ENCODE measurements at places on chromosomes 12 and 14.
A peak's percentile ranks its signal among the peaks of the same experiment; 100 is the strongest.

DNA sequence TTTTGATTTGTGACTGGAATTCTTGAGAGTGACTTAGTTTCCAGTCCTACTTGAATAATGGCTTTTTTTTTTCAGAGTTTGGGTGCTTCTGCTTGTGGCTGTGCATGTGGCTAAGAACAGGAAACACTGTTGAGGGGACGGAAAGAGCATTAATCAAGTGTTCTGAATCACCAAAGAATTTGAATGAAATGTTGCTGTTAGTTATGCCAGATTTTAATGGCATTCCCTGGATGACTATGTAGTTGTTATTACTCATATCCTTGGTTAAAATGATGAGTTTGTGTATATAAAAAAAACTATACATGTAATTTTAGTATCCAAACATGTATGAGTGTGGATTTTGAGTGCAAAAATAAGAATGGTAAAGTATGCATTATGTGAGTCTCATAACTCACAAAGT is 347.9 kb downstream of the BCAT1 start:
- DNase-seq: peak; percentile 57

DNA sequence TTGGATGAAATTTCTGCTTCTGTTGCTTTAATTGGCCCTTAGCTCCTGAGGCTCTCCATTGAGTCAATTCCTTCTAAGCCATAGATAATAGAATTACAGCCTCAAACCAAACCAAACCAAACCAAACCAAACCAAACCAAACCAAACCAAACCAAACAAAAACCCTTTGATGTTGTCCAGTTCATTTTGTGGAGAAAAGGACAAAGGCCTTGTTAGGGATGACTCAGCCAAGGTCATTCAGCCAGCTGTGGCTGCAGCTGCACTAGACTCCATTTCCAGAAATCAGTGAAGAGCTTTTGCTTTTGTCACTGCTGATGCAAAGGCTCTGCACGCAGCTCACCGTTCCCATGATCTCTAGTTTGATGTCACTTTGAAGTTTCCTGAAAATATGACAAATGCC is 82.2 kb upstream of the RMST start:
- DNase-seq: no peak

GRCh38 chr12:15417691-15418090 is 95.4 kb downstream of the PTPRO start:
- DNase-seq: no peak

GRCh38 chr12:98701166-98701565 is 56.1 kb downstream of the APAF1 start:
- DNase-seq: no peak

DNA sequence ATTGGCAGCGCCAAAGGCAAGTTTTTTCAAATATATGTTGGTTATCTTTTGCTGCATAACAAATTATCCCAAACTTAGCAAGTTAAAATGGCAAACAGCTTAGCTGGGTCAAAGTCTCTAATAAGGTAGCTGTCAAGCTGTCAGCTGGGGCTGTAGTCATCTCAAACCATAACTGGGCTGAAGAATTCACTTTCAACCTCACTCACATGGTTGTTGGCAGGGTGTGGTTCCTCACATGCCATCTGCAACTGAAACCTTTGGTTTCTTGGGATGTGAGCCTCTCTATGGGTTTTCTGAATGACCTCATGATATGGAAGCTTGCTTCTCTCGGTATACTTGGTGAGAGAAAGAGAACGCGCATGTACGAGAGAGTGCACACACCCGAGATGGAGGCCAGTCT is 125.4 kb downstream of the LRIG3 start:
- DNase-seq: no peak

- no peak for DNase-seq
Observed at GRCh38 chr12:86613311-86613710, 357.1 kb upstream of the MGAT4C start.

- no peak for DNase-seq
Observed at GRCh38 chr14:57378661-57379060, 11.7 kb upstream of the NAA30 start.

DNA sequence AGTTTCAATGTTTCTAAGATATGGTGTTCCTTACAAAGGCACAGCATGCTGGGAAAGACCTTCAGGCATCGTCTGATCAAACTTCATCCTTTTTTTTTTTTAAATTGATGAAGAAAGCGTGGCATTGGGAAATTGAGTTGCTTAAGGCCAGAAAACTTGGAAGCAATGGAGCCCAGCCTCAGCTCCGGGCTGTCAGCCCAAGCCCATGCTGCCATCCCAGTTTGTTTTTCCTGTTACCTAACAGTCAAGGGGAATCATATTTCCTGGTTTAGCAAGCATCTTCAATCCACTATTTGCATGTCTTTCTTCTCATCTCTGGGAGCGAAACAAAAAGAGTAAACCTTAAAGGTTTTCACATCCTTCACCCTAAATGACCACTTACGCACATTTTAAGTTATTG is 200.2 kb downstream of the CHST11 start:
- peak; percentile 43 for DNase-seq

DNA sequence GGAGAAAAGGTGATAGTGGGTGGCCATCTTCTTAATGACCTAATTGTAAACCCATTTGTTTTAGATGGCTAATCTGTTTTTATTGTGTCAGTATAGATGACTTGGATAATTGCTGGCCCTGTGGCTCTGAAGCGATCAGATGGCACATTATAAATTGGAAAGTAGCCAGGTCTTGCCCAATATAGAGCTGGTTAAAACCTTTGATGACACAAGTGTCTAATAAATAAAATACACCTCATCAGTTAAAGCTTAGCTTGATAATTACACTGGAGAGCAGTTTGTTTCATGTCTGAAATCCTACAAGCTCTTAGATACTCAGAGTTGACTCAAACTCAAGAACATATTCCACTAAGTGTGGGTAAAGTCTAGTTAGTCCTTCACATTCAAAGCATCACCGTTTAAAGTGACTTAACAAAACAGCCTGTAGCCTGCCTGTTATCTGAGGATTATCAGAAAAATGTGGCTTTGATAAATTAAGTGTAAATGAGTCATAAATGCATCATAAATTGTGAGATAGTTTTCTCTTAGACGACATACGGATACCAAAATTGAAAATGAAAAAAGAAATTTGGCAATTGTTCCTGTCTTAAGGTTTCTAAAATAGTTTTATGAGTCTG is 280.9 kb downstream of the LRIG3 start:
- no peak for DNase-seq

GRCh38 chr12:130334937-130335336 is 2.8 kb upstream of the PIWIL1 start:
- no peak for DNase-seq

DNA sequence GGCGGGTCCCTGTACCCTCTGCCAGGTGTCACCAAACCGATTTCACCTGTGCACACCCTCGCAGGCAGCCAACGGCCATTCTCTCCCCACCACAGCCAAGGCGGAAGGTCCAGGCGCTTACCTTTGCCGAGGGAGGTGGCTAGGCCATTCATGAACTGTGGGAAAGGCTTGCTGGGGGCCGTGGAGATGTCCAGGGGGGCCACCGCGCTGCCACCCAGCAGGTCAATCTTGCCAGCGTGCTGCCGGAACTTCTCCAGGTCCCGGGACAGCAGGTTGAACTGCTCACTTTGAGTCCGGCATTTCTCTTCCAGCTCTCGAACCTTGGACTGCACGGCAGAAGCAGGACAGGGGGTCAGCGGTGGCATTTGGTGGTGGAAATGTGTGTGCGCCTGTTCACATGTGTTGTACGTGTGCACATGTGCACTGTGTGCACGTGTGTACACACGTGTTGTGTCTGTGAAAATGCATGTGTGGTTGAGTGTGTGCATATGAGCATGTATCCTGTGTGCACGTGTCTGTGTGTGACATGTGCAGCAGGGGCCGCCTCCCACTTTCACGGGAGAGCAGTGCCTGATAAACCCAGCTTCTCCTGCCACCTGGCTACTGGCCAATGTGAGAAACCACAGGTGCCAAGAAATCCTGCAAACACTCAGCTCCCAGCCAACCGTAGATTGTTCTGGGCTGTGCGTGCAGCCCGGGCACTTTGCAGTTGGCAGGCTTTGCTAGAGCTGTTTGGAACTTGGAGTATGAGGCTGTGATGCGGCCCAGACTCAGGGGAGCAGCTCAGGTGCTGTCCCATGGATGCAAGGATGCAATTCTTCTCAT is 118.9 kb downstream of the PIWIL1 start:
- DNase-seq: no peak

DNA sequence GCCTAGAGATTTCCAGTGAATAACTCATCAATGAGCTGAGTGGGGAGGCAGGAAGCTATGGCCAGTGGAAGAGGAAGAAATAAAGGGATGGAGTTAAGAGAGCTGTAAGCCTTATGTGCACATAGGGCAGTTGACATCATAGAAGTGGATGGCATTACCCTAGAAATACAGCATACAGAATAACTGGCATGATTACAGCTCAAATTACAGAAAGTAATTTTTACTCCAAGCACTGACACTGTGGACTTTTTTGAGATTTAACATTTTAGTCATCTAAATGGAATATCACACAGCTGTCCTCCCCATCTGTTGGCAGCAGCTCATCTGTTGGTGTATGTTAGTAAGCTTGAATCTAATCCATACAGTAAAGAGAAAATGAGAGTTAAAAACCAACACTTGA is 5.4 kb upstream of the IPO8 start:
- DNase-seq: no peak

DNA sequence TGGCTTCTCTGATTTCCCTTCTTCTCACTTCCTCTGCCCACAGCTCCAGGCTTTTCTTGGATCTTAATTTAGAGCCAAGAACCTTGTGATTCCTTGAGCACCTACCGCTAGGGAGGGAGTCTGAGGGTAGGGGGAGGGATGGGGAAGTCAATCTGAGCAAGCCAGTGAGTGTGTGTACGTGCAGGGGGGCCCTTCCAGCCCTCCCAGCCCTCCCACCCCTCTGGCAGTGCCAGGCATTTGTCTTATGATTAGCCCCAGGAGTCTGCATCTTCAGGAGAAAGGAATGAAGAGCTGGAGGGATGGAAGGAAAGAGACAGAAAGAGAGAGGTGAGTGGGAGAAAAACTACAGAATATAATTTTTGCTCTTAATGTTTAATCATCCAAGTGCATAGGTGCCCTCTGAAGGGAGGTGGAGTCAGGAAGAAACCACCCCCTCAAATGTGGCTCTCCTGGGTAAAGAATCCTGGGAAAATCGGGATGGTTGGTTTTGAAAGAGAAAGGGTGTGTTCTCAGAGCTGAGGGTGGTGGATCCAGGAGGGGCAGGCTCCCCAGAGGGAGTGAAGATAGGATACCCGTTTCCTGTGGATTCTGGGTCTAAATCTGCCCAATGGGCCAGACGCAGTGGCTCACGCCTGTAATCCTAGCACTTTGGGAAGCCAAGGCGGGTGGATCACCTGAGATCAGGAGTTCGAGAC is 2.1 kb downstream of the PIANP start:
- DNase-seq: no peak

DNA sequence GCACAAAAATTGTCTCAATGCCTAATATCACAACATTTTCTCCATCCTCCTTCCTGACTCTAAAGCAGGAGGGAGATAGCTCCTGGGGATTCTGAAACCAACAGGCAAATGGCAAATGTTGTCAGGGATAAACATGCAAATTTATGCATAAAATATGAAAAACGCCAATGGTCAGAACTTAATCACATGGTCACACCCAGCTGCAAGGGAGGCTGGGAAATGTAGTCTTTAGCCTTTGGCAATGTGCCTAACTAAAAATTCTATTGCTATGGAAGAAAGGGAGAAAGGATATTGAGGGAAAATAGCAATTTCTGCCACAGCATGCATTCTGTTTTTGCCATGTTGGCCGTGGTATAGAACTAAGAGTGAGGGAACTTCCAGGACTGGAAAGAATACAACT is 11.7 kb upstream of the OASL start:
- DNase-seq: no peak

DNA sequence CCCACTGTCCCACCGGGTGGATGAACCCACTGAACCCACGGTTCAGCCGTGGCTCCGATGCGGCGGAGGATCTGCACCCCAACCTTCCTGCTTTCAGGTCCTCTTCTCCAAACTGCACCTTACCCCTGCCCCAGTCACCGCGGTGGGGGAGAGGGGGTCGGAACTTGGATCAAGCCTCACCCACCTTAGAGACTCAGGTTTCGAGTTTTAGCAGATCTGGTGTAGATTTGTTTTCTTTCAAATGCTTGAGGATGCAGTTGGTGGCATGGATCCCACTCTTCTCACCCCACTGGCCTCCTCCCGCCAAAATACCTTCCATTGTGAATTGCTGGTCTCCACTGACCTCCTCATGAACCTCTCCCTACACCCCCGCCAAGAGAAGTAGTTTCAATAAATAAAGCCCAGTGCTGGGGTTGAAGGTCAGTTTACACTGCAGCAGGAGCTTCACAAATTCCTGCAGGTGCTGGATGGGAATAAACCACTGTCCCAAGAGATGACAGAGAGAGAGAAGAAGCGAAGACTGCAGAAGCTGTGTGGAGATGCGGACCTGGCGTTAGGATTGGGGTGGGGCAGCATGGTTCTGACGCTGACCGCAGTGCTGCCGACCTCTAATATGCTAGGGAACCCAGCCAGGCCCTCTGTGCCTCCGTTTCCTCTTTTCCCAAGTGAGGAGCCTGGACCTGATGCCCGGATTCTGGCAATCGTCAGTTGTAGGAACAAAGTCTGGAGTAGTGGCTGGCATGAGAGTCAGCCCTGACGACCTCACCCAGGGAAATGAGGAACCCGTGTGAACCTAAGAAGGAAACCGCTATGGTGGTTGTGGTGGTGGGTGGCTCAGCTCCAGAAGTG is 7.4 kb downstream of the TTC6 start:
- DNase-seq: no peak

DNA sequence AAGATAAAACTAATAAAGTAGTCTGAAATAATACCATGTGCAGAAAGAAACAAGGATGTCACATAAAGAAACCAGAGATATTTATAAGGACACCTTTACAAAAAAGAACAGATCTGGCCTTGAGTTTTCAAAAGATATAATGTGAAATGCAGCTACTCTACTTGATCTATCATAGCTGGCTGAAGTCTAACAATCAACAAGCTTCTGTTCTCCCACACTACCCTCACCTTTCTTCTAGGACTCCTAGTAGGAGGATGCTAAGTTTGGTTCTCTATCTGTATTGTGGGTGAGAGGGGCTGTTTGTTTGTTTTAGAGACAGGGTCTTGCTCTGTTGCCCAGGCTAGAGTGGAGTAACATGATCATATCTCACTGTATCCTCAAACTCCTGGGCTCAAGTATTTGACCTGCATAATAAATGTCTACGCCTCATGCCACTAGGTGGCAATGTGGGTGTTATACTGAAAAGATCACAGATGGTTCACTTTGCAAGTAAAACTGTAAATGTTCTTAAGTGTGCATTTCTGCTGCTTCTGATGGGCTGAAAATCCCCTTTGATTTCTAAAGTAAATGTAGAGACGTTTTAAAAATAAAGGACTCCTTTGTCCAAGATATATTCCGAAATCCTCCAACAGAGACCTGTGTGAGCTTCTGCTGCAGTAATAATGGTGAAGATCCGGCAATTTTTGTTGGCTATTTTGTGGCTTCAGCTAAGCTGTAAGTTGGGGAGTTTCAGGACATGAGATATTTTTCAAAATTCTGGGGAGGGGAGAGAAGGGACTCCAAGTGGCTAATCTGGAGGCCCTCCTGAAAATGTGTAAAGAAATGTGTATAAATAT is 269.3 kb downstream of the DAD1 start:
- DNase-seq: no peak

GRCh38 chr14:57835766-57836165 is 30.1 kb downstream of the SLC35F4 start:
- DNase-seq: no peak
